HuH-7.5 (cell line): ENCODE measurements at places on chromosomes 5 and 9.

DNA sequence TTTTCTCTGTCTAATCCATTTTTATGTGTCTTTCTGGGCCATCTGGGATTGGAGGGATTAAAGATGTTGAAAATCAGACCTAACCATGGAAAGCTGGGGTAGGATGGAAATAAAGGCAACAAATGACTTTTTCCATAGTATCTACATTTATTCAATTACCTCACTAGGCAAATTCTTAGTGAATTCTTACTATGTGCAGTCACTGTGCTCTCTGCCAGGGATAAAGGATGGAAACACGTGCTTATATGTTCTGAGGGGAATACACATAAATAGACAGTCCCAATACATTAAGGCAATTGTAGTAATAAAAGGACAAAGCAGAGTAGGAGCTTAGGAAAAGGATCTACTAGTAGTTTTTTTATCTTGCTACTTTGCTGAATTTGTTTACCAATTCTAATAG lies 214.2 kb downstream of the PRR16 start:
- no peak for DNase-seq

- no peak for DNase-seq
Measured at GRCh38 chr9:124685217-124685616, 85.9 kb downstream of the NR6A1 start.

- DNase-seq = no peak
Measured at GRCh38 chr5:116409591-116410296, 164.9 kb downstream of the SEMA6A start.

DNA sequence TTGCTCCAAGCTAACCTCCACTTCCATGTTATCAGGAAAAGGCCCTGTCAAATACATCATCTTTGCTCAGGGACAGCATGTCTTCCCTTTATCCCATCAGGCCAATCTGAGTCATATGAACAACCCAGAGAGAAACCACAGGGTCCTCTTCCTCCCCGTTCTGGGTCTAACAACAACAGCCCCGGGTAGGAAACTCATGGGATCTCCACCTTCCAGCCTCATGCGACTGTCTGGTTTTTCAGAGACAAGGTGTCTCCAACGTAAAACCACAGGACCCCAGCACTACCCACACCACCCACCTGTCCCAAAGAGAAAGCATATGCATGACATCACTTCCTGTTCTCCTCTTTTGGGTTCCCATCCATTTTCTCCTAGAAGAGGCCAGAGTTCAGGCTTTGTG lies 217.9 kb downstream of the ENC1 start:
- DNase-seq = no peak

DNA sequence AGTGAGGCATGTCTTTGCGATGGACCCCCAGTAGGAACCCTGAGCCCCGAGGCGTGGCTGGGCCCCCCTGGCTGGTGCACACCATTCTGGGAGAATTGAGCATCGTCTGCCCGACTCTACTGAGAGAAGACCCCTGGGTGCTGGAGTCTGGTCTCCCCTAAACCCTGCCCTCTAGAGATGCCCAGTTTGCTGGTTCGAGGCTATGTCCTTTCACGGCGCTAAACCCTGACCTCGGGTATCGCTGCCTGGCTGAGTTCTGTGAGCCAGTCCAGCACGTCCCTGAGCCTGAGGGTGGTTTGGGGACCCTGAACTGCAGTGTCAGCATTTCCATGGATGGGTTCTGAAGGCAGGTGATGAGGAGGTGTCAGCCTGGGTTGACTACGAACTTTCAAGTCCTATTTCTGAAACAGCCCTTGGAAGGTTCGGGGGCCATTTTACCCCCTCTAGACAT lies 128.8 kb downstream of the RXRA start:
- no peak for DNase-seq

DNA sequence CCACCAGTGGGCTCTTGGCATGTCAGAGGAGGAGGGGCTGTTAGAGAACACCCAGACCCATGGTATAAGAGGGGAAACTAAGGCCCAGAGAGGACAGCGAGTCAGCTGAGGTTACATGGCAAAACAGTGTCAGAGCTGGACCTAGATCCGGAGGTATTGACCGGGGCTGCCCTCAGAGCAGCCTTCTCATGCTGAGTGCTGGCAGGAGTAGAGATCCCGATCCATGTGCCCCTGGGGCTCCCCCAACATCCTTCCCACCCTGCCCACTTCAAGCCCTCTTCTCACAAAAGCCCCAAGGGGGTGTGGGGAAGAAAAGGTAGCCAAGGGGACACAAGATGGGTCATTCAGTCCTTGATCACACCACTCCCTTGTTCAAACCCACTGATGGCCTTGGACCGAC lies 19.9 kb downstream of the CSF1R start:
- no peak for DNase-seq

- no peak for DNase-seq
Measured at GRCh38 chr5:5454391-5454790, 31.9 kb downstream of the ICE1 start.

- DNase-seq = no peak
Measured at GRCh38 chr5:177435847-177436536, 9.5 kb downstream of the GRK6 start.

- DNase-seq = no peak
Measured at GRCh38 chr9:133686642-133687575, 50.7 kb downstream of the DBH start.

DNA sequence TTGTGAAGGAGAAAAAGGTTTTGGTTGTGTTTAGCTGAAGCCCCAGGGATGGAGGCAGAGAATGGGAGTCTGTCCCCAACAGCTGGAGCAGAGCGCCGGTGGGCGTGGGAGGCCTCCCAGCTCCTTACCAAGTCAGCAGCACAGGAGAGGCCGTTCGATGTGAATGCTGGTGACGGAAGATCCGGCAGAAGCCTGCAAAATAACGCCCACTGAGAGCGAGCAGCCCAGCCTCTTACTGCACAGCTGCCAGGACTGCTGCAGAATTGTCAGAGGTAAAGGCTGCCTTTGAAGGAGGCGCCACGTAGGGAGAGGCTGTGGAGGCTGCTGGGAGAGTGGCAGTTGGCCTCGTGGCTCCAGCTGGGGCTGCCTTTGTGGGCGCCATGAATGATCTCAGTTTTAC lies 26.2 kb downstream of the ANGPTL2 start:
- DNase-seq = no peak

DNA sequence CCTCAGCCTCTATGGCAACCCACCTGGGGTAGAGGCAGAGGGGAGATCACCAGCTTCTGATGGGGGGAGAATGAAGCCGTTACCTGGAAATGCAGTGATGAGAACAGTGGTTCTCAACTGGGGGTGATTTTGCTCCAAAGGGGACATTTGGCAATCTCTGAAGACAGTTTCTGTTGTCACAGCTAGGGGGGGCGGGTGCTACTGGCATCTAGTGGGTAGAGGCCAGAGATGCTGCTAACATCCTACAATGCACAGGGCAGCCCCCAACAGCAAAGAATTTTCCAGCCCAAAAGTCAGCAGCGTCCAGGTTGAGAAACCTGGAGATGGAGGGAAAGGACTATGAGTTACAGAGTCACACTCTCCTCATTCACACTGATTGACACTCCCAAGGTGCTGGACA lies 84.5 kb downstream of the FGF1 start:
- no peak for DNase-seq

- no peak for DNase-seq
Measured at GRCh38 chr5:157362982-157363381, 97.0 kb upstream of the NIPAL4 start.

DNA sequence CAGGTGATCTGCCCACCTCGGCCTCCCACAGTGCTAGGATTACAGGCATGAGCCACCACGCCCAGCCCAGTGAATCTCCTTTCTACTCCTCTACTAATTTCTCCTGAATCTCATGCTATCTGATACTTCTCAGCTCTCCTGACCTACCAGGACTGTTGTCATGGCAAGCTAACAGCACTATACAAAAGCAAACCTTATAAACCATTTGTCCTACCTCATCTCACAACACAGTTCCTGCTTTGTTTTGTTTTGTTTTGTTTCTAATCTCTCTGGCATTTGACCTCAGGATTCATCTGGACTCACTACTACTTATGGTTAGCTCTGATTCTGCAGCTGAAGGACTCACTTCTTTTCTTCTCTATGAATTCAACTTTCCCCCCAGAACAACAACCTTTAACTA lies 734.8 kb downstream of the TLE1 start:
- no peak for DNase-seq

DNA sequence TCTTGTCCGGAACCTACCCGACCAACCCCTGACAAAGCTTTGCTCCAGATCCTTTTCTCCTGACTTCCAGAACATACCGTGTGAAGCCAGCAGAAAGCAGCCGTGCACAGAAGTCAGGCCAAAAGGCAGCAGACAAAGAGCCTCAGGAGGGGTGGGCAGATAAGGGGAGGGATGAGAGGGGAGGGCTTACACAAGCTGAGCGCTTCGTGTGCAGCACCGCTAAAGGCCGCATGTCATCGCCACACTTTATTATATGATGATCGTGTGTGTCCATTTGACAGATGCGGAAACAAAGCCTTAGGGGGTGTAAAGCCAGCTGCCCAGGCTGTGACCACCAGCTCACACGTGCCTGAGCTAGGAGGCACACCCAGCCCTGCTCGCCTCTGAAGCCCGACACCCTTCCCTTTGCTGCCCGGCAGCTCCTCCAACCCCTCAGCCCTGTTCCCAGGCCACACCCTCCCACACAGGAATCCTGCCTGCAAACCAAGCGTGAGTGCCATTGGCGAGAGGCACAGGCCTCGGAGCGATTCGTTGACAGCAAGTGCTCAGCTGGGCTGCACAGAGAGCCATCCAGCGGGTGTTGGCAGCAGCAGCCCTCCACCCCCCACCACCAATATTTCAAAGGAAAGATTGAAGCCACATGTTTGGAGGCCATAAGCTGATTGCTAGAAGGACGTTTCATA lies 170.5 kb upstream of the SMIM23 start:
- DNase-seq = no peak

DNA sequence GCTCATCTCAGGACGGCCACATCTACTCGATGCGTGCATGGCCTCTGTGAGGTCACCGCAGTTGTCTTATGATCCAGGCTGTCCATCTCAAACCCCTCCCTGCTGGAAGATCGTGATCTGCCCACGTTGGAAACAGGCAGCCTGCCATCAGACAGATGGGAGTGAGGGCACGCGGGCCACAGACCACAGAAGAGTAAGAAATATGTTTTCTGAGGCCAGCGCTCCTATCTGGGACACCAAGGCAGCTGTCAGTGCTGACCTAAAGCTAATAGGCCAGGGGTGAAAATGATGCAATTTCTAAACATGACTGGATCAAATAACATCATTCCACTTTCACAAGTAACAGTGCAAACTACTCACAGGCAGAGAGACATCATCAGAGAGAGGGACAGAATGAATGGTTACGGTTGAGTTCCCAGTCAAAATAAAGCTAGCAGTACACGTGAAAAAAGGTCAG lies 57.1 kb upstream of the CER1 start:
- no peak for DNase-seq
